ENCODE measurements at places on chromosomes 1 and 21.

- no peak for DNase-seq
Measured at GRCh38 chr1:178931858-178932551, 61.1 kb upstream of the ANGPTL1 start.

DNA sequence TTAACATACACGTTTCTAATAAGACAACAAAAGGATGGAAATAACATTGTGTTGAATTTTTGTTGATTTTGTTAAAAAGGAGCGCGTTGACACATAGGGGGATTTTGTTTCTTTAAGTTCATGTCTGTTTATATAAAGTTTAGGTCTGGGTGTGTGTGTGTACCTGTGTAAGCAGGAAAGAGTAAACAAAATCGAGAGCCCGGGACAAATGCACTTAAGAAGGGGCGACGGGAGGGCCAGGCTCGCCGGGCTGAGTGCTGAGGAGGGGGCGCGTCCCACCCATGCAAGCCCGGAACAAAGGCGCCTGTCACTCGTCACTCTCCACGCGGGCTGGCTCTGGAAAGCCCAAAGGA, 28.8 kb upstream of the TRIM17 start:
- DNase-seq: no peak

- peak; percentile 51 for DNase-seq
Measured at GRCh38 chr1:35030756-35031446, 844 bp downstream of the ZMYM6 start.

DNA sequence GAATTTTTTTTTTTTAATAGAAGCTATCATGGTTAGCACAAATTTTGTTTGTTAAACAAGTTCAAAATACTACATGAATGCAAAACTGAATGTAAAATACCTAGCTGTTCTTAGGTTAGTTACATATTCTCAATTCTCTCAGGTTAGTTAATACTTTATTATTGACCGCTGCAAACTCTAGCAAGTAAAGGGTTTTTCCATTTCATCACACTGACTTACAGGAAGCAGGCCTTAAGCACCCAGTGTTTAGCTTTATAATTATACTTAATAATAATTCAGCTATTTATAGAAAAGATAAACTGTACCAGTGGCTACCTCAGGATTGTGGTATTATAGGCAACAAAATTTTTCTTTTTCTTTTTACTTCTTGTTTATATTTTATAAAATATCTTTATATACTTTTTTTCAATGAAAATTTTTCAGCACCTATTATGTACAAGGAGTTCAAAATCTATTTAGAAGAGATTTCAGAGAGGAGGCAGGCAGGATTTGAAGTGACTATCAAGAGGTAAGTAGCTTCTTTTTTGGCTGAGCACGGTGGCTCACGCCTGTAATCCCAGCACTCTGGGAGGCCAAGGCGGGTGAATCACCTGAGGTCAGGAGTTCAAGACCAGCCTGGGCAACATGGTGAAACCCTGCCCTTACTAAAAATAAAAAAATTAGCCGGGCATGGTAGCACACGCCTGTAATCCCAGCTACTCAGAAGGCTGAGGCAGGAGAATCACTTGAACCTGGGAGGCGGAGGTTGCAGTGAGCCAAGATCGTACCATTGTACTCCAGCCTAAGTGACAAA, 17.9 kb downstream of the PLPP3 start:
- DNase-seq: no peak

GRCh38 chr1:30085811-30086770, 637.3 kb downstream of the MATN1 start:
- peak; percentile 25 for DNase-seq

- no peak for DNase-seq
Measured at GRCh38 chr1:17587693-17588047, 48.2 kb downstream of the ARHGEF10L start.

GRCh38 chr21:34183331-34183928, 110.1 kb downstream of the MRPS6 start:
- no peak for DNase-seq
